ENCODE measurements at places on chromosomes 2 and 18.

GRCh38 chr2:108271691-108272253 is 16.9 kb upstream of the SULT1C2 start:
- no peak for DNase-seq

DNA sequence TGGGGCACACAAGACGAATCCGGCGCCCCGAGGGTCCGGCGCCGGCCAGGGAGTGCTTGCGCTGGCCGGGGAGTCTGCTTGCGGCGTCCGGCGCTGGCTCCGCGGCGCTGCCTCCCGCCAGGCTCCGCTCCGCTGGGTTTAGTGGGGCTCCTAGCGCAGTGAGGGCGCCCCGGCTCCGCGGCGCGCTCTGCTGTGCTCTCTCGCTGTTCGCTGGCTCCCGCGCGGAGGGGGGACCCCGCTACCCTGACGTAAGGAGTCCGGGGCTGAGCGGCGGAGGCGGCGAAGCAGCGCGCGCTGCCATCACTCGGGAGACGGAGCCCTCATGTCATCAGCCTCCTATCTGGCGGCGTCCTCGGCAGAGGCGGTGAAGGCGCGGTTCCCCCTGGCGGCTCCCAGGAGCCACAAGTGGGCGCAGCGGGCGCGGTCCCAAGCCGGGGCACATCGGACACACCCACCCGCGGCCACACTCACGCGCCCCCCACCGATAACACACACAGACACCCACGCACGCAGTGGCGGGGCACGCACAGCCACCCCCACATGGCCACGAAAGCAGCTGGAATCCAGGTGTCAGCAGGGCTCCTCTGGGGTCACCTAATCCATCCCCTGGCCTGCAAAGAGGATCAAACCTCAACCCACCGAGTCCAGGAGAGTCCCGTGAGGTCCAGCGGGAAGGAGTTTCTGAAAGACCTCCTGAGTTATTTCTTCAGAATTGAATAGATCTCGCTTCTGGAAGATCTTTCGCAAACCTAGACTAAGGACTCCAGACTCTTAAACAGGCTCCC is at the start of gene C1QL2:
Gene C1QL2 (minus strand): TSS at position 189 of the 785 bp plus-strand sequence. CDS start 482 bp downstream, outside the sequence.
- DNase-seq: no peak

DNA sequence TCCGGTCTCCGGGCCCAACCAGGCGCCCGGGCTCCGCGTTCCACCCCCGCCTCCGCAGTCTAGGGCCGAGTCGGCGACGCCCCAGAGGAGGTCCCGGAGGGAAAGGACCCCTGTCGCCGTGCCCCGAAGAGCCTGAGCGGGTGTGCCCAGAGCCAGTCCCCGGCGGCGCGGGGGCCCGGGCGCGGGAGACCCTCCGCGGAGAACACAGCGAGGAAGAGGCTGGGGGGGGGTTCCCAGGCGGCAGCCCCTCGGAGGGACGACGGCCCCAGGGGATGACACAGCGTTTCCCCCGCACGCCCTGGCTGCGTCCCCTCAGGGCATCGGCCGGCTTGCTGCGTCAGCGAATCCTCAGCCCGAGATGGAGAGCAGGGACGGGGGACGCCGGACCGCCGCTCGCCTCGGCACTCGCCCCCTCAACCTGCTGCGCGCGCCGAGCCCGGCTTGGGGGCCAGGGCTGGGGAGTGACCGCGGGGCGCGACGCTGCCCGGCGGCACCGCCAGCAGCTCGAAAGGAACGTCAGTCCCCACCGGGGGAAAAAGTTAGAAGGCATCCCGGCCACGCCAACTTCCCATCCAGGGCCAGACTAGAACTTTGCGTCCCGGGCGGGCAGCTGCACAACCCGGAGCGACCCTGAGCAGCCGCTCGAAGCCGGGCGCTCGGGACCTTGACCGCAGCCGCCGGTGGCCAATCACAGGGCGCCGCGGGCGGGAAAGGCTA is 711 bp downstream of the SFXN5 start:
- DNase-seq: no peak

DNA sequence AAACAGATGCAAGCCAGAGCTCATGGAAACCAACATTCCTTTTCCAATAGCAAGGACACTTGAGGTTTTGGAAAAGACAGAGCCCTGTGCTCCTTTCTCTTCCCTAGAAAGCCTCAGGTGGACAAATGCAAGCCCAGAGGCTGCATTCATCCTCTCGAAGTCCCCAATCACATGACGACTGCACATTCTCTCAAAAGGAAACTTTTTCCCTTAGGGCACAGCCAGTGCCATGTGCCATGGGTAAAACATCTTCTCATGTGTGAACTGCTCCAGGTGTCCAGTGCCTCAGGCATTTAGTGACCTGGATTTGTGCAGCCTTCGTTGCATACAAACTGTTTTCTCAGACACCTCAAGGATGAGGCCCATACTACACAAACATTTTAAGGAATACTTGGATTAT is 140.7 kb downstream of the LAMA1 start:
- DNase-seq: no peak

GRCh38 chr2:18745431-18746272 is 156.3 kb upstream of the NT5C1B start:
- no peak for DNase-seq

All from stimulated activated CD4-positive, alpha-beta T cell treated with anti-CD3 and anti-CD28 coated beads, Interleukin-15, amount 100 ng/mL, for 1 hour (primary cell).